ENCODE measurements at places on chromosomes 2 and 18. TPM values are rescaled to one million over a fixed set of nuclear protein-coding genes. Genes with fewer than 3 reads are reported as not detected.

SERPINB13 gene
- not detected for total RNA-seq

ALPI gene
- total RNA-seq, result not detected

KCNF1 gene
- total RNA-seq, result not detected

CCDC93 gene
- total RNA-seq, result 22.0 TPM

REL gene
- 4.9 TPM for total RNA-seq

SETBP1 gene
- total RNA-seq, result 28.8 TPM

STARD6 gene
- total RNA-seq, result not detected

MC4R gene
- not detected for total RNA-seq

NXPH2 gene
- total RNA-seq, result not detected

TAF4B gene
- 2.2 TPM for total RNA-seq

GAREM2 gene
- total RNA-seq, result 6.5 TPM

AGXT gene
- not detected for total RNA-seq

ZNF2 gene
- 8.0 TPM for total RNA-seq

CFC1 gene
- total RNA-seq, result not detected

SPIRE1 gene
- 65.8 TPM for total RNA-seq

CHAC2 gene
- total RNA-seq, result 2.9 TPM

REEP1 gene
- total RNA-seq, result 2.6 TPM

AMER3 gene
- total RNA-seq, result not detected

SRSF7 gene
- total RNA-seq, result 67.5 TPM

ANTXR1 gene
- total RNA-seq, result 207 TPM

RGPD3 gene
- total RNA-seq, result not detected

UGT1A4 gene
- not detected for total RNA-seq

BIN1 gene
- 63.6 TPM for total RNA-seq

Measured in chondrocyte (in vitro differentiated cells).